C1 segment of cervical spinal cord (tissue), 14 donors: ENCODE measurements at places on chromosomes 7 and 10.

DNA sequence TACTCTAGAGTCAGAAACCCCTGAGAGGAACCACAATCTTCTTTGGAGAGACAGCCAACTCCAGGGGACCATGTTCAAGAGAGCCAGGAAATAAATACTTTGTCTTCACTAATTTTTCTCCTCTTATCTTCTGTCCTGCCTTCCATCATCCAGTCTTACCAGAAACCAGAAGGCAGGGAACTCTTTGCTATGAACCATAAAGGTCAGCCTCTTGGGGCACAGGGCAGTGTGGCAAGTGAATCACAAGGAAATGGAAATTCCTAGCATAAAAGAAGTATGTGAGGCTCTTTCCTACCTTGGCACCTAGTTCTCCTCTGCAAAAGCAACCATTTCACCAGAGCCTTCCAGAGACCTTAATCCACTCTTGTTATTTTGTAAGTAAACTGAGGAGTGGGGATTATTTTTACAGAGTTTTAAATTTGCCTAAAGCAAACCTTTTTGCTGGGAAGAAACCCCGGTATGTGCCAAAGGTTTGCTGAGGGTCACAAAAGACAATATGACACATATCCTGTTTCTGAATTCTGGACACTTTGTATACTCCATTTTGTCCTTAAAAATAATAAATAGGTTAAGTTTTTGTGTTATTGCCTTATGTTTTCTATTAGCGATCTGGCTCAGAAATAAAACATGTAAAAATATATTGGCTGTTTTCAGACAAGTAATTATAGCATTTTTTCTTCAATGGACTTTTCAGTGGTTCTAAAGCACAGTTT is 87.1 kb downstream of the ADAM22 start:
- DNase-seq = no peak

- DNase-seq = no peak
Observed at GRCh38 chr7:16668978-16669377, 23.0 kb downstream of the BZW2 start.

GRCh38 chr10:53570221-53570620 is 797.6 kb upstream of the MBL2 start:
- no peak for DNase-seq

DNA sequence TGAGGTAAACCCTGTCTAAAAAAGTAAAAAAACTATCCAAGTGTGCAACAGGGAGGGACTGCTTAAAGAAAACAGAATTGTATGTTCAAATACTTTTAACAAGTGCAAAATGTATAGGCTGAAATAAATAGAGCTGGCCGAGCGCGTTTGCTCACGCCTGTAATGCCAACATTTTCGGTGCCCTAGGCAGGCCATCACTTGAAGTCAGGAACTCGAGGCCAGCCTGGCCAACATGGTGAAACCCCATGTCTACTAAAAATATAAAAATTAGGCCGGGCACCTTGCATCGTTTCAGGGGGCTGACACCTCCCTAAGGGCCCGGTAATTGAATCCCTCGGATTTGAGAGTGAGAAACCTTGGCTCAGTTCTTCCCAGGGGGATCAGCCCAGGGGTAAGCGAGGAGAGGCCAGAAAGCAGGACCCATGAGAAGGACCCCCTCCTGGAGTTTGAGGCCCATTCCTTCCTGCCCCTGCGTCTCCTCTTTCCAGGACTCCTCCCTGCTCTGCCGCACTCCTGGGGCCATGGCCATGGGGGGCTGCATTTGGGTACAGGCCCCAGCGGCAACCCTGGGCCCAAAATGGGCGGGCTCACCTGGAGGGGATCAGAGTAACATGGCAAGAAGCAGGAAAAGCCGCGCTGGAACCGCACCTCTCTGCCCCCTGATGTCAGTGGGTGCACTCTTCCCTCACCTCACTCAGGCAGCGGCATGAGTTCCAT is 75.5 kb upstream of the TMEM248 start:
- DNase-seq = no peak

- no peak for DNase-seq
Observed at GRCh38 chr10:51206500-51206899, 132.2 kb downstream of the PRKG1 start.

- DNase-seq = no peak
Observed at GRCh38 chr10:31197886-31198285, 121.1 kb upstream of the ZEB1 start.

GRCh38 chr7:106770191-106770590 is 94.9 kb upstream of the PIK3CG start:
- no peak for DNase-seq

- no peak for DNase-seq
Observed at GRCh38 chr7:730501-731439, 3.7 kb upstream of the PRKAR1B start.

- DNase-seq = no peak
Observed at GRCh38 chr10:71836596-71836974, 14.5 kb downstream of the PSAP start.

DNA sequence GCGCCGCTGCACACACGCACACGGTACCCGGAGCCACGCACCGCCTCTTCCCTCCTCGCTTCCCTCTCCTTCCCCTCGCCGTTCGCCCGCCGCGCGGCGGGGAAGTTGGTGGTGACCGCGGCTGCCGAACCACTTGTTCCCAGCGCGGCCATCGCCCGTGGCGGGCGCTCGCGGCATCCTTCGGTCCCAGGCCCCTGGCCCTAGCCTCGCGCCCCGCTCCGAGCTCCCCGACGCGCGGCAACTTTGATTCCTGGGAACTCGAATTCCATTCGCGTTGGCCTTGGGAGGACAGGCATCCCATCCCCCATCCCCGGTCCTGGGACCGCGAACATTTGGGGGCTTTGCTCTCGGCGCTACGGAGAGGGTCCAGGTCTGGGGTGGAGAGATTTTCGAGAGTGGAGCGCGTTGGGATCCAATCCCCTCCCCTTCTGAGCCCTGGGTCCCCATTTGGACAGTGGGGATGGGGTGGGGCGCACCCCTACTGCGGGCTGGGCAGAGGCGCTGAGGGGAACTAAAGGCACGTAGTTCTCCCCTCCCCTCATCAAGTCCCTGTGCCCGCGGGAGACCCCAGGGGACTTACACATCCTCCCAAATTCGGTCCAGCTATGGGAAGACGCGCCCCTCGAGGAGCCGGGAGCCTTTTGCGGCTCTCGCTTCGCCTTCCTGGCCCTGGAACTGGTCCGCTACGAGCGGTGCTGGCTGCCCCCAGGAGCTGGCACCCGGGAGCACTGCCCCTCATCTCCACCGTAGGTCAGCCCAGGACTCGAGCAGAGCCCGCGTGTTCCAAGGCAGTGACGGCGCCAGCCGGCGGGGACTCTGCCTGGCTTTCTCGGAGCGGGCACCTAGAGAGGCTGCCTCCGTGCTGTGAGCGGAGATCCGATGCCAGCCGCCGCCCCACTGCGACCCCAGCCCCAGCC is 834 bp downstream of the CDH23 start:
- no peak for DNase-seq

GRCh38 chr10:108913300-108913699 is 1010.0 kb downstream of the XPNPEP1 start:
- DNase-seq = no peak

DNA sequence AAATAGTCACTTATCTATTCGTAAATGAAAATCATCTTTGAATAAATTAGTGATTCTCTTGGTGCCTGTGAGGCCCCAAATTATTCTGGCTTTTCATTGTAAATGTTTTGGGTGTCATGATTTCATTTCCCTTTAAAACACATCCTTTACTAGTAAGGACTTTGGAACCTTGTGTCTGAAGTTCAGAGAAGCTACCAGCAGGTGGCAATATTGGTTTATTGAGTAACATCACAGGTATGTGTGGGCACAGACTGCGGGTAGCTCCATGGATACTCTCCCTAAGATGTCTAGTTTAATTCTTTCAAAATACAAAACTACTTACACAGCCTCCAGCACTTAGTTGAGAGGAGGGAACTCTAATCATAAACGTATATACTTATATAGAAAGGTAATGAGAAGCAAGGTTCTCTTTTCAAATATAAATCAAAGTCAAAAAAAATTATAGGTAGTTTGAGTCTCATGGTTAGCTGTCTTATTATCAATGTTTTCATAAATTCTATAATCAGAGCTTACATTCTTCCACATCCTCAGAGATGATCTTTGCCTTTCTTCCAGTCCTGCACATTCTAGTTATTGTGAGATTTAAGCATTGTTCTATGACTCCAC is 449.6 kb downstream of the GRM8 start:
- no peak for DNase-seq

- DNase-seq = no peak
Observed at GRCh38 chr7:92722541-92722940, 113.8 kb downstream of the CDK6 start.

DNA sequence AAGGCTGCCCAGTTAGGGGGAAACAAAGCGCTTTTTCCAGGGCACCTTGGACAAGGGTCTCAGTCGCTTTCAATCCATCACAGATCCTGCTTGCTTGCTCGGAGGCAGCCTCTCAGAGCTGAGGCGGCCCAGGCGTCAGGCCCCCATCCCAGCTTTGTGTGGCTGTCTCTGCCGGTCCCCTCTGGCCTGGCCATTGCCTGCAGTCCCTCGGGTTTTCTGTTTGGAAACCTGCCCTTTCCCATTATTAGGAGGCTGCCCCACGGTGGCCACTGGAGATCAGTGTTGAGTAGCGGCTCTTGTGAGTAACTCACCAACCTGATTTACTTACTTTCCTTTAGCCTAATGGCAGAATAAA is 216.1 kb downstream of the GLRX3 start:
- no peak for DNase-seq

- no peak for DNase-seq
Observed at GRCh38 chr10:8455181-8455580, 400.7 kb downstream of the GATA3 start.

DNA sequence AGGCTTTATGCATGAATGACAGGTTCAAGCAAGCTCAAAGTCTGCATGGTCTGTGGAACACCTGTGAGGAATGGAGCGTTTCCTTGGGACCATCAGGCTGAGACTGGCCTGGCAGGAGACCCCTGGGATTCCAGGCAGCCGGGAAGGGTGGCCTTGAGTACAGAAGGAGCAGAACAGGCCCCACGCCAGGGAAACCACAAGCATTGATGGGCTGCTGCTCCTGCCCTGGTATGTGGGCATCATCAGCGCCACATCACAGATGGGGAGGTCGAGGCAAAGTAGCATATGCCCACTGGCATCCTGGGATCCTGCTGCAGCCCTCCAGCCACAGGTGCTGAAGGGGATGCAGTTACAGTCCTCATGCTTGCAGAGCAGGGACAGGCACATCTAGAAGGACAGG is 40.9 kb downstream of the ANTXRL start:
- DNase-seq = no peak

DNA sequence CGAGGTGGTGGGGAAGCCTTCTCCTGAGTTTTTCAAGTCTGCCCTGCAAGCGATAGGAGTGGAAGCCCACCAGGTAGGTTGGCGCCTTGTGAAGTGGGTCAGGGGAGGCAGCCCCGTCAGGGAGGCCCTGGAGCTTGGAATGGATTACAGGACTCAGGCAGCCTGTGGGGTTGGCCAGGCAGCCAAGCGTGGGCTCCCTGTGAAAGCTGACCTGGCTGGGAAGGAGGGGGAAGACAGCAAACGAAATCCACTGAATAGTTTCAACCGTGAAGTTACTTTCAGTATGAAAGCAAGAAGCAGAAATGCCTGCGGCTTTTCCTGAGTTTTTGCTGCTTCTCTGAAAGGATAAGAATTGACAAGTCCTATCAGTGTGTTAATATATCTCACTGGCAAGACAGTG is 36.4 kb downstream of the LHPP start:
- no peak for DNase-seq

DNA sequence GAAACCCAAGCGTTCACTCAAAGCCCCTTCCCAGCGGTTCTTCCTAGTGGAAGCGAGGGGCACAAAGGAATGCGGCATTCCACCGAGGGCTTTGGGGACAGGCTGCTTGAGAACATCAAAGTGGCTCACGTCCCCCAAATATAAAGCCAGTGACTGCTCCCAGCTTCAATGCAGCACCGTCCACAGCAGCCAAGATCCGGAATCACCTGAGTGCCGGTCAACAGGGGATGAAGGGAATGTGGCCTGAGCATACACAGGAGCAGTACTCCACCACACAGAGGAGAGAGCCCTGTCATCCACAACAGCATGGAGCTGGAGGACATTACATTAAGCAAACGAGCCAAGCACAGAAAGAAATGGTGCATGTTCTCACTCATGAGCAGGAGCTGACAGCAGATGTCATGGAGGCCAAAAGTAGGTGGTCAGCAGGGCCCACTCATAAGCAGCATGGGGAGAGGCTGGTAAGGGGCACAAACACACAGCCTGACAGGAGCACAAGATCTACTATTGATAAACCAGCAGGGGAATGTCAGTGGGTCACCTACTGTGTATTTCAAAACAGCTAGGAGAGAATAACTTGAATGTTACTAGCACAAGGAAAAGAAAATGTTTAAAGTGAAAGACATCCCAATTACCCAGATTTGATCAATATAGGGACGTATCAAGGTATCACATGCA is 79.5 kb downstream of the DIP2C start:
- no peak for DNase-seq

- DNase-seq = no peak
Observed at GRCh38 chr10:30557884-30558283, 71.7 kb downstream of the LYZL2 start.

DNA sequence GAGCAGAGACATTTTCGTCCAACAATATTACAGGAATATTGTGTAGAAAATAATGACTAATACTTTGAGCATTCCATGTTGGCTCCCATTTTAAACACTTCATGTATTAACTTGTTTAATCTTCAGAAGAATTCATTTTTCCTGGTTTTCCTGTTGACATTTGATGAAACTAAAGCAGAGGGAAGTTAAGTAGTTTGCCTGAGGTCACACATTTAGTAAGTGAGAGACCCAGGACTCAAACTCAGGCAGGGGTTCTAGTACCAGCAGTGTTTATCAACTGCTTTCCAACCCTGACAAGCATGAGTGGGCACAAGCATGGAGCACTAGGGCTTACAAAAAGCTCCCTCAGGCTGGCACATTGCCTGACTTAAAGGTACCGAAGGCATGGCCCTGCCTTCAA is 719.1 kb downstream of the AUTS2 start:
- DNase-seq = no peak

GRCh38 chr10:129038522-129038921 is 428.5 kb upstream of the MGMT start:
- DNase-seq = no peak

- no peak for DNase-seq
Observed at GRCh38 chr10:117221156-117221711, 19.7 kb upstream of the SLC18A2 start.

DNA sequence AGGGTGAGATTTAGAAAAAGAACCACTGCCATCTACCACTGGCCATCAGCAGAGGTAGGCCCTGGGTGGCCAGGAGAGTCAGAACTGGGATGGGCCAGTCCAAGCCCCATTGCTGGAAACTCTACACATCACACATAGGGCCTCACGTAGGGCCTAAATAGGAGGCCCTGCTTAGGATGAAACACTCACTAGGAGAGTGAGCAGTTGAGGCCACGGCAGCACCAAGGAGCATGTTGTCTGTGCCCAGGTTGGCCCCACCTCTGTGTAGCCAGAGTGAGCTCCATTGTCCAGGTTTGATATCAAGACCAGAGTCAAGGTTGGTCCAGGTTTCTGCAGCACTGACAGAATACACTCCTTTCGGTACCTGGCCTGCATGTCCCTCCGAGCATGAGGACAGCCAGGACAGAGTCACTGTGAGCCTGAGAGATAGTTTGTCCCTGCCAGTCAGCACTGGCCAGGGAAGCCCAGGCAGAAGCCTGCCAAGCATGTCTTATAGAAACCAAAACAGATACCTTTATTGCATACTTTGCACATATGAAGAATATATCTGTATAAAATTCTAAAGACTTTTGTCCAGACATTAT is 77.9 kb upstream of the CAMK2B start:
- DNase-seq = no peak
